Naive thymus-derived CD8-positive, alpha-beta T cell (primary cell): ENCODE measurements at places on chromosomes 4 and X. TPM values are rescaled to one million over a fixed set of nuclear protein-coding genes. Genes with fewer than 3 reads are reported as not detected.

Gene MTNR1A
- total RNA-seq, result not detected

Gene INTS12
- total RNA-seq, result 22.0 TPM

Gene MAPK10
- not detected for total RNA-seq

Gene TBC1D9
- 3.8 TPM for total RNA-seq

Gene TMSB15B
- 6.1 TPM for total RNA-seq

Gene LCORL
- 16.9 TPM for total RNA-seq

DNA sequence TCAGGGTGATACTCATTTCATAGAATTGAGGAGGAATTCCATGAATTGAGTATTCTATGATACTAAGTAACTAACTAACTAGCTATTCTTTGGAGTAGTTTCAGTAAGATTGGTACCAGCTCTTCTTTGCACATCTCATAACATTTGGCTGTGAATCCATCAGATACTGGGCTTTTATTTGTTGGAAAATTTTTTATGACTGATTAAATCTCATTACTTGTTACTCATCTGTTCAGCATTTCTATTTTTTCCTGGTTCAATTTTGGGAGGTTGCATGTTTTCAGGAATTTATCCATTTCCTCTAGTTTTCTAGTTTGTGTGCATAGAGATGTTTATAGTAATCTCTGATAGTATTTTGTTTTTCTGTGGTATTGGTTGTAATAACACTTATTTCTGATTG, 70.8 kb upstream of the FREM3 start:
- no peak for DNase-seq

DNA sequence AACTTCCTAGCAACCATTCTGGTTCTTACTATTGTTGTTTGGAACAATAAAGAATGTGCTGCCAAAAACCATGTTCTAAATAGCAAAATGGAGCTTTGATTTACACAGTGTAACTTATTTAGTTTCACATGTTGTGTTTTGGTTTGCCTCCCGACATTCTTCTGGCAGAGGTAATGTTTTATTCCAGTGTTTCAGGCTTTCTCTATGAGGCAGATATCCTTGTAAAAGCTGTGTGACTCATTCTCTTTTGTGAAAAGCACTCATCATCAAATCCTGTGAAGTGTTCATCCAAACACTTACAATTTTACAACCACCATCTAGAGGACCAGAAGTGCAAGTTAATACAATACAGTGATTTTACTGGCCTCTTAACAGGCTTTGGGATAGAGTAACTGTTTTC, 219.0 kb upstream of the GIMD1 start:
- no peak for DNase-seq

GRCh38 chr4:77167173-77167572, 10.2 kb downstream of the CCNG2 start:
- DNase-seq, result no peak

DNA sequence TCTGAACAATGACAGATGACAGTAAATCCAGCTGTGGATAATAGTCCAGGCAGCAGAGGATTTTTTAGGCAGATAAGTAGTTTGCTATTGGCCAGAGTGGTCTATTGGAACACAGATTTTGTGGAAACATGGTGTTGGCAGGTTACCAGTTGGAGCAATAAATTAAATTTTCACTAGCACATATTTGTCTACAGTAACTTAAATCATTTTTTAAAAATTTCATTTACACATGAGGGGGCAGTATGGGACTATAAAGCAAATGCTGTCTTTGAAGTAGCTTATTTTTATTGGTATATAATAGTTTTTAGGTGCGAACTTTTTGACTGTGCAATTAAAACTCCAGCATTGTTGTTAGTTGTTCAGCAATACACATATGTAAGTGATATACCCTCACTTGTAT, 289.8 kb downstream of the ARHGAP10 start:
- DNase-seq, result no peak

- no peak for DNase-seq
Observed at GRCh38 chr4:183554878-183555585, 50.2 kb downstream of the ING2 start.
